ENCODE measurements at places on chromosomes 5 and 9. TPM values are rescaled to one million over a fixed set of nuclear protein-coding genes. Genes with fewer than 3 reads are reported as not detected.
A peak's percentile ranks its signal among the peaks of the same experiment; 100 is the strongest.

Gene OMD
- total RNA-seq: not detected

Gene CCDC112
- total RNA-seq: 53.7 TPM

Gene COL5A1
- 28.9 TPM for total RNA-seq

- H3K4me1 ChIP-seq: no peaks in the 10 kb centered on the region
- H3K4me3 ChIP-seq: no peak overlapping the region
- peaks cover 31% of the 10 kb centered on the region for H3K36me3 ChIP-seq
Observed at GRCh38 chr5:150945947-150946346, 41.2 kb upstream of the ZNF300 start.

GRCh38 chr5:53479045-53479589, 1.3 kb upstream of the FST start:
- H3K27me3 ChIP-seq: peaks cover 20% of the 10 kb centered on the region
- peak overlapping the region; percentile 93 for H3K4me3 ChIP-seq
- peaks cover 3% of the 10 kb centered on the region for H3K4me1 ChIP-seq
- H3K36me3 ChIP-seq: peaks cover 5% of the 10 kb centered on the region
- no peak for DNase-seq

GRCh38 chr5:101159006-101159405, 255.9 kb upstream of the ST8SIA4 start:
- H3K4me3 ChIP-seq: no peak overlapping the region
- no peaks in the 10 kb centered on the region for H3K4me1 ChIP-seq
- H3K27ac ChIP-seq: no peak overlapping the region
- H3K27me3 ChIP-seq: no peaks in the 10 kb centered on the region

DNA sequence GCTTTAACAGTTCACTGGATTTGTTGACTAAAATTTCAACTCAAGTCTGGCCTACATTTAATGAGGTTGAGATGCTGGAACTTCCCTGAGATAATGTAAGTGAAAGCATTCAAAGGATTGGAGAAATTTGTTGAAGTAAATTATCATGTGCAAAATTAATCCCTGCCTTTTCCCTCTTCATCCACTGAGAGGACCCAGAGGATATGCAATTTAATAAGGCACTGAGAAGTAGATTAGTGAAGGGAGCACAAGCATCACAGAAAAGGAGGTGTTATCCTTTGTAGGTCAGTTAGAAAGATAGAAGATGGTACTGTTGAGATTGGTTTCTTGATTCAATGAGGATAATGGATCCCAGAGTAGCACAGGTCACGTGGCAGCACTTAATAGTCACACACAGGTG, 42.6 kb upstream of the ANKRD31 start:
- peaks cover 6% of the 10 kb centered on the region for H3K4me1 ChIP-seq
- no peak for DNase-seq
- H3K27ac ChIP-seq: no peak overlapping the region
- H3K27me3 ChIP-seq: no peaks in the 10 kb centered on the region

DNA sequence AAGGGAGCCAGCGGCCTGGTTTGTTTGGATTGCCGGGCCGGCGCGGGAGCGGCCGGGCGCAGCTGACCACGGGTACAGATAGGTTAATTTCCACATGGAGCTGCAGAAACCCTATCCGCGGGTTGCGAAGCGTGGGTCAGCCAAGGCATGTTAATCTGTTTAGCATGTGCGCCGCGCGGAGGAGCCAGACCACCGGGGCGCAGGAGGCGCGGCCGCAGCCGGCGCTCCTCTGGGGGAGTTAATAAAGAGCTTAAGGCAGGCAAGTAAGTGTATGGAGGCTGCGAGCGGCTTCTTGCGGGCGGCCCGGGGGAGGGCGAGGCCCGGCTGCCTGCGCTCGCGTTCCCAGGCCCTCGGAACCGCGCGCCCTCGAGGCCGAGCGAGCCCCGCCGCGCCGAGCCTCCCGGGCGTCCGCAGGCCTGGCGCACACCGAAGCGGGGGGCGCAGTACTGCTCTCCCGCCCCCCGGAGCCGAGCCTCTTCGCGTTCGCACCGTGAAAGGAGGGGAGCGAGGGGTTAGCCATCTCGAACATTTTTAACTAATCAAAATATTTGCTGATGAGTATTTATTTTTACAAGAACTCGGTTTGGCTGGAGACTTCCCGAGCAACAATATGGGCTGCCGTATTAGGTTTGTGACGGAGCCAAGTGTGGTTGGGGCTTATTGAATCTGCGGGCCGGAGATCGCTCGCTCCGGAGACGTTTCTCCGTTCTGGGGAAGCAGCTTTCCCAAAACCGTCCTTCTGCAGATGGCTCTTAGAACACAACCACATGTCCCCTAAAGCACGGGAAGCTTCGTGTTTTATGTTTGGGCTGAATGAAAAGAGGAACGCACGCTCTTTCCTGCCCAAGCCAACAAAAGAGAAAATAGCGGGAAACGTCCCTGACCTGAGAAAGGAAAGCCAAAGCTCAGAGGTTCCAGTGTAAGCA, 28.8 kb downstream of the FOXD1 start:
- peaks cover 6% of the 10 kb centered on the region for H3K36me3 ChIP-seq
- H3K4me3 ChIP-seq: peak overlapping the region; percentile 86
- peaks cover 12% of the 10 kb centered on the region for H3K27me3 ChIP-seq
- peaks cover 6% of the 10 kb centered on the region for H3K4me1 ChIP-seq
- DNase-seq: peak; percentile 74

DNA sequence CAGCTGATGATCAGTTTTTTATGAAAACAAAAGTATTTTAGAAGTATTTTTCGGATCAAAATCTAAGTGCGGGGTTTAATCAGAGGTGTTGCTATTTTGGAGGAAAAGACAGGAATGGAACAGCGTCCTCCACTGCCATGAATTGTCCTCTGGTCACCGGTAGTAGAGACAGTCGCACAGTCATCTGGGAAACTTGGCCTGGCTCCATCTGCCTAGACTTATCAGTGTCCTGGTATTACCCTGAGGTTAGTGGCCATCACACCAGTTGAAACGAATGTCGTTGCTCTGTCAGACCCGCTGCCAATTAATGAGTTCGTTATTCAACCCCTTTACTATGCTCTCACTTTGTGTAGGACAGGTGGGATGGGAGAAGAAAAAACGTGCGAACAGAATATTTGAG, 8.2 kb downstream of the TLX3 start:
- H3K4me1 ChIP-seq: peaks cover 37% of the 10 kb centered on the region
- H3K4me3 ChIP-seq: peak overlapping the region; percentile 99
- peak overlapping the region; percentile 85 for H3K27ac ChIP-seq
- peaks cover 37% of the 10 kb centered on the region for H3K27me3 ChIP-seq
- DNase-seq: no peak

GRCh38 chr9:126320158-126320922, 6.3 kb upstream of the MVB12B start:
- no peak overlapping the region for H3K27ac ChIP-seq
- no peaks in the 10 kb centered on the region for H3K27me3 ChIP-seq
- no peak overlapping the region for H3K4me3 ChIP-seq
- DNase-seq: no peak
- H3K36me3 ChIP-seq: peaks cover 6% of the 10 kb centered on the region

- peaks cover 5% of the 10 kb centered on the region for H3K36me3 ChIP-seq
- no peaks in the 10 kb centered on the region for H3K27me3 ChIP-seq
- H3K4me1 ChIP-seq: no peaks in the 10 kb centered on the region
- DNase-seq: no peak
- no peak overlapping the region for H3K4me3 ChIP-seq
Observed at GRCh38 chr5:114176356-114176755, 185.5 kb upstream of the KCNN2 start.

DNA sequence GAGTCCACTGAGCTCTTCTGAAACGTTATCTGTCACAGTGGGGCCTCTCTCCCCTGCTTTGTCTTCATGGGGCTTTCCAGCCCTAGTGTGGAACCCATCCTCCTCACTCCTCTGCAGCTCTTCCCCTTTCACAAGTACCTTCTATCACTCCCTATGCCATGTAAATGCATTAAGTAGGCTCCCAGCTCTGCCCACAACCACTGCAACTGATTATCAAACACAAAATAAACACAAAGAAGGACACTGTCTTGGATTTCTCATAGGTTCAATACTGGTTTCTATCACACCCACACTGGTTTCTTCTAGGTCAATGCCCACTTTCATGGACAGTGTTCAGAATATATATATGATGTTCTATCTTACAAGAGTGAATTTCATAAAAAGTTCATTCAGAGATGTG, 139.4 kb downstream of the GNAQ start:
- no peaks in the 10 kb centered on the region for H3K36me3 ChIP-seq
- no peak for DNase-seq
- H3K4me1 ChIP-seq: peaks cover 10% of the 10 kb centered on the region
- H3K27ac ChIP-seq: no peak overlapping the region
- H3K27me3 ChIP-seq: no peaks in the 10 kb centered on the region

DNA sequence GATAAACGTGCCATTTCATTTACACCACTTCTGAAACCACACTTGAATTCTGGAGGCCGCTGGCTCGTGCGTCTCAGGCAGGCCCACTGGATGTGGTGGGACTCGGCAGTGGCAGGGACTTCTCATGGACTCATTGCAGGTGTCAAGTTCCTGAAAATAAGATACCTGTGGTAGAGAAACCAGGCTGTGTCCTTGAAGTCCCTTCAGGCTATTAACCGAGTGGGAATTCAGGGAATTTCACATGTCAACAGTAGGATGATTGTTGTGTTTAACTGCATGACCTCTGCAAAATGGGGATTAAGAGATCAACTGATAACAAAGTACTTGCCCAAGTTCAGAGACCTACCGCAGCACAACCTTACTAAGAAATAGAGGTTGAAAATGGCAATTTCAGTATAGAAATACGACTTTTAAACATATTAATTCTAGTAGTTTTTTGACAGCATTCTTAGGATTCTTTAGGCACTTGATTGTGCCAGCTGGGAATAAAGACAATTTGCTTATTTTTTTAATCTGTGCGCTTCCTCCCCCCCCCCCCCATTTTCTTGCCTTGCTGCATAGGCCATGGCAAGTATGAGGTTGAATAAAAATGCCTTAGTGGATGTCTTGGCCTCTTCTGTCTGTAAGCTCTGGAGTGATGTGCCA, 26.8 kb downstream of the TRIP13 start:
- H3K4me1 ChIP-seq: peaks cover 8% of the 10 kb centered on the region
- H3K27ac ChIP-seq: no peak overlapping the region
- no peaks in the 10 kb centered on the region for H3K27me3 ChIP-seq
- DNase-seq: no peak
- no peak overlapping the region for H3K4me3 ChIP-seq

DNA sequence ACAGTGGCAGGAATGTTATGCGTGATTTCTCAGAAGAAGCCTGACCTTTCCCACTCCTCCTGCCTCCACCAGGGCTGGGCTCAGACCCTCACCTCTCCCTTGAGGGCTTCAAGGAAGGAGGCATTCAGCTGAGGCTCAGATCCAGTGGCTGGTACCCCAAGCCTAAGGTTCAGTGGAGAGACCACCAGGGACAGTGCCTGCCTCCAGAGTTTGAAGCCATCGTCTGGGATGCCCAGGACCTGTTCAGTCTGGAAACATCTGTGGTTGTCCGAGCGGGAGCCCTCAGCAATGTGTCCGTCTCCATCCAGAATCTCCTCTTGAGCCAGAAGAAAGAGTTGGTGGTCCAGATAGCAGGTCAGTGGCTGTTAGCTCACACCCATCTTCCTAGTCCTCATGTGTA, 9.9 kb downstream of the BTNL9 start:
- peaks cover 6% of the 10 kb centered on the region for H3K27me3 ChIP-seq
- no peak overlapping the region for H3K27ac ChIP-seq
- peaks cover 24% of the 10 kb centered on the region for H3K4me1 ChIP-seq
- H3K4me3 ChIP-seq: no peak overlapping the region
- H3K36me3 ChIP-seq: no peaks in the 10 kb centered on the region

GRCh38 chr5:17204133-17204489, 13.3 kb upstream of the BASP1 start:
- H3K27me3 ChIP-seq: peaks cover 3% of the 10 kb centered on the region
- H3K36me3 ChIP-seq: peaks cover 6% of the 10 kb centered on the region
- no peak overlapping the region for H3K4me3 ChIP-seq
- no peak for DNase-seq

Measured in glutamatergic neuron (in vitro differentiated cells).